CD14-positive monocyte (primary cell): ENCODE measurements at places on chromosomes 13 and 19. TPM values are rescaled to one million over a fixed set of nuclear protein-coding genes. Genes with fewer than 3 reads are reported as not detected.

- no peak for DNase-seq
Observed at GRCh38 chr19:1822210-1822609, 10.1 kb upstream of the ATP8B3 start.

GRCh38 chr19:39660661-39661060, 4.9 kb downstream of the LGALS16 start:
- DNase-seq: no peak

DNA sequence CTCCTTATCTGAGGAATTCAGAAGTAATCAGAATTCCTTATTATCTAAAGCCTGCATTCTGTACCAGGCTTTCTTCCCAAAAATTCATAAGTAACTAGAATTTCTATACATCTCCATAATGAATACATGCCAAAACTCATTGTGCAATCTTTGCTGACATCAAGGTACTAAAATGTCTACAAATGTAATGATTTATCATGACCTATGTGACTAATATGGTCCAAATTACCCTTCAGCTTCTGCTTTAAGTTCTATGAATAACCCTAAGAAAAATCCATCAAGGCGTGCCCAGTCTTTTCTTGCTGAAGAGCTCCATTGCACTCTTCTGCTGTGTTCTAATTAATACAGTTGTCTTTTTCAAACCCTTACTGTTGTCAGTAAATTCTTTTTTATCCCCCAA, 58.5 kb upstream of the SLITRK1 start:
- no peak for DNase-seq

DNA sequence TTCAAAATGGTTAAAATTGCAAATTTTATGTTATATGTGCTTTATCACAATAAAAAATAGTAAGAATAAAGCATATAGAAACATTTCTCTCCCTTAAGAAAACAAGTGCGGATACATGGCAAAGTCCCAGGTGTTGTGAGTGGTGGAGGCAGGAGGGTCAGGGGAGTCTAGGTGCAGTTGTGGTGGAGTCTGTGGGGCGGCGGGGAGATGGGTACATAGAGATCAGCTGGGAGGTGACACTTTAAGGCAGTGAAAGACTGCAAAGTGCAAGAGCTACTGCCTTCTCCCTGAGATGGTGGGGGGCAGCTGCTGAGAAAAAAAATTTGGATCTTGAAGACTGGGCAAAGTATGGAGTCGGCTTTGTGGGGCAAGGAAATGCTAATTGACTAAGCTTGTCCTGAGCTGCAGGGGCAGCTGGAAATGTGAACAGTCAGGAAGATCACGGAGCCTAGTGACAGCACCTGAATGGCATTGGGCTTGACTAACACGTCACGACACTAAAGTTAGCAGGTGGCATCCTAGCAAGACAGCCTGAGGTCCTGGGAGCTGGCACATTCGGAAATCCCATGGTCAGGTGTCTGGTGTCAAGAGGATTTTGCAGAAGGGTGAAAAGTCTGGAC, 72.9 kb upstream of the IRS2 start:
- DNase-seq: no peak

GRCh38 chr19:50312967-50313811, 16.0 kb downstream of the KCNC3 start:
- DNase-seq: no peak

DNA sequence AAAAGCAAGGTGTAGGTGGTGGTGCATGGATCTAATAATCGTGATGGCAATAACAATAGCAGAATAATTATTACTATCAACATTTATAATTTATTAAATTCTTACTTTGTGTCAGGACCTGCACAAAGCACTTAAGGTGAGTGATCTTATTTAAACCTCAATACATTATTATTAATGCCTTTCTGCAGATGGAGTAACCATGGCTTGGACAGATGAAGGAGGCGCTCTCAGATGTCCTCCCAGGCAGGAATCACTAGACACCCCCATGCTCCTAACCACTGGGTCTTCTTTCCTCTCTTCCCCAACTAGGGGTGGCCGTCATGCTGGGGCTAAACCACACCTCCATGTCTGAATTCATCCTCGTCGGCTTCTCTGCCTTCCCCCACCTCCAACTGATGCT, at the start of gene OR10H2:
TSS of gene OR10H2 (plus strand) at position 301 of the 400 bp plus-strand sequence. CDS start at position 321, 20 bp downstream.
- no peak for DNase-seq

DNA sequence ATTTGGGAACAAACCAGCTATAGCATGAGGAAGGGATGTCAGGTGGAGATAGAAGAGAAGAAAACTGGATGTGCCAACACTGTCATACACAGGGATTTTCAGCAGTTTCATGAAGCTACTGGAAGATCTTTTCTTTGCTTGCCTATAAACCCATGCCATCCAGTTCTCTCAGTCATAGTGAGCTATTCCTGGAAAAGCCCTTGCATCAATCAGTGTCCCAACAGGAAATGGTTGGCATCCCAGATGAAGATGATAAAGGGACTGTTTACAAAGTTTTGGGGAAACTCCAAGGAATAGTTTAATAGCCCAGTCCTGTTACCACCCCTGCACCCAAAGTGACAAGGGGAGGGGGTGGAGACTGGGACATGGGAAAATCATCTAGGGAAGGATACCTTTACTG, 58.5 kb upstream of the ARGLU1 start:
- DNase-seq: no peak

DNA sequence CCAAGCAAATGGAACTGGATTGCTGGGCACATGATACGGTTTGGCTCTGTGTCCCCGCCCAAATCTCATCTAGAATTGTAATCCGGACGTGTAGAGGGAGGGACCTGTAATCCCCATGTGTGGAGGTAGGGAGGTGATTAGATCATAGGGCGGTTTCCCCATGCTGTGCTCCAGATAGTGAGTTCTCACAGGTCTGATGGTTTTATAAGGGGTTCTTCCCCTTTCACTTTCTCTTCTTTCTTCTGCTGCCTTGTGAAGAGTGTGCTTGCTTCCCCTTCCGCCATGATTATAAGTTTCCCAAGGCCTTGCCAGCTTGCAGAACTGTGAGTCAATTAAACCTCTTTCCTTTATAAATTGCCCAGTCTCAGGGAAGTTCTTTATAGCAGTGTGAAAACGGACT, 32.6 kb upstream of the MTIF3 start:
- DNase-seq: peak; percentile 92

The TRIP10 gene
- polyA plus RNA-seq: 1.9 TPM

The ATXN8OS gene
- polyA plus RNA-seq: not detected

The ZNF560 gene
- not detected in 2 replicates for polyA plus RNA-seq

The SBK3 gene
- not detected for polyA plus RNA-seq
